ENCODE measurements at places on chromosomes 1 and 21. TPM values are rescaled to one million over a fixed set of nuclear protein-coding genes. Genes with fewer than 3 reads are reported as not detected.

The DEPDC1 gene
- 20.7 TPM for polyA plus RNA-seq

The NBPF10 gene
- 0.36 TPM for polyA plus RNA-seq

The HTR6 gene
- 0.21 TPM for polyA plus RNA-seq

The OR4F16 gene
- not detected for polyA plus RNA-seq

The CFHR4 gene
- polyA plus RNA-seq: not detected

The F13B gene
- polyA plus RNA-seq: 0.33 TPM

The TMEM79 gene
- polyA plus RNA-seq: 6.3 TPM

The TADA1 gene
- polyA plus RNA-seq: 10.5 TPM

The SMCP gene
- polyA plus RNA-seq: not detected

The FAM151A gene
- polyA plus RNA-seq: not detected

The UTS2 gene
- not detected for polyA plus RNA-seq

DNA sequence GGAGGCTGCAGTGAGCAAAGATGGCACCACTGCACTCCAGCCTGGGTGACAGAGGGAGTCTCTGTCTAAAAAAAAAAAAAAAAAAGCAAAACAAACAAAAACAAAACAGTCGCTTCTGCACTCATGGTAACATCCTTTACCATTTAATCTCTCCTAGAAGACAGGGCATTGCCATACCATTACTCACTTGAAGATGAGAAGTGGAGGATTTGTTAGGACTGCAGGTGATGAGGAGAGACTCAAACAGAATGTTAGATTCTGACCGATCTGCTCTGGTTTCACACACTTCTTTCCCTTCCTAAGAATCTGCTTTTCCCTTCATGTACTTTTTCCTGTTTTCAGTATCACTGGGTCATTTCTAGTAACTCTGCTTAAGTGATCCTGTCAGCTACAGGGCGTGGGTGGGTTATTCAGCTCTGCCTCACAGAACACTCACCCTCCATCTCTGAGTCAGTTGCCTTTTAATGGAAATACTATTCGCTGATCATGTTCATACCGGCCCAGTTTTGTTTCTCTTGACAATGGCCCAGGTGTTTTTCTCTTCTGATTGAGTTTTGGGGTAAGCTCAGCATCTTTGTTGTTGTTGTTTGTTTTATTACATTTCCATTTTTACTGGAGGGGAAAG, 148.0 kb upstream of the ERG start:
- DNase-seq: no peak

GRCh38 chr1:41481109-41481775, 3.2 kb downstream of the EDN2 start:
- DNase-seq: no peak

DNA sequence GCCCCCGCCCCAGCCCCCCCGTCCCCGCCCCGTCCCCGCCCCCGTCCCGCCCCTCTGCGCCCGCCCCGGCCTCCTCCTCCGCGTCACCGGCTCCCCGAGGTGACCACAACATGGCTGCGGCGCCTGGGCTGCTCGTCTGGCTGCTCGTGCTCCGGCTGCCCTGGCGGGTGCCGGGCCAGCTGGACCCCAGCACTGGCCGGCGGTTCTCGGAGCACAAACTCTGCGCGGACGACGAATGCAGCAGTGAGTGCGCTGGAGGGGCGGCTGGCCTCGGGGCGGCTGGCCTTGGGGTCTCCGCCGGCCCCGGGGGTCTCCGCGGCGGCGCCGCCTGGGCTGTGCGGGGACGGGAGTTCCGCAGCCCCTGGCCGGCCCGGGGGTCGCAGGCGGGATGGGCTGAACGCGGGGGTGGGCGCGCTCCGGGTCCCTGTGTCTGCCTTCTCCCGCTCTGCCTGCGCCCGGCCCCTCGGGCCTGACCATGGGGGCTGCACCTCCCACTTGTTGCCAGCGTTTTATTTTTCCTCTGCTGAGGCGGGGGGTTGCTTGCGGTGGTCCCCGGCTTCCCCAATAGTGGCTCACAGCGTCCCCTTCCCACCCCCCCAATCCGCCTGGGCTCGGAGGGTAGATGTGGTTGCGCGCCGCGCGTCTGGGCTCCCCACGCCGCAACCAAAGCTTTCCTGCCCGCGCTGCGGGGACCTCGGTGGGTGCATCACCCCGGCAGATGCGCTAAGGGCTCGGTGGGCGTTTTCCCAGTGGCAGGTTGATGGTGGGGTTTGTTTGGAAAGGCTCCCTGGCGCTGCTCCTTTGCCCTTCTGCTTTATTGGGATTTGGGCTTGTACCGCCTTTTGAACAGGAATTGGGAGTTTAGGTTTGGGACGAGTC, at the start of gene MIA3:
MIA3 (plus strand) TSS at position 97 of the 879 bp plus-strand sequence; CDS start at position 111, 14 bp downstream.
- peak; percentile 74 for DNase-seq

DNA sequence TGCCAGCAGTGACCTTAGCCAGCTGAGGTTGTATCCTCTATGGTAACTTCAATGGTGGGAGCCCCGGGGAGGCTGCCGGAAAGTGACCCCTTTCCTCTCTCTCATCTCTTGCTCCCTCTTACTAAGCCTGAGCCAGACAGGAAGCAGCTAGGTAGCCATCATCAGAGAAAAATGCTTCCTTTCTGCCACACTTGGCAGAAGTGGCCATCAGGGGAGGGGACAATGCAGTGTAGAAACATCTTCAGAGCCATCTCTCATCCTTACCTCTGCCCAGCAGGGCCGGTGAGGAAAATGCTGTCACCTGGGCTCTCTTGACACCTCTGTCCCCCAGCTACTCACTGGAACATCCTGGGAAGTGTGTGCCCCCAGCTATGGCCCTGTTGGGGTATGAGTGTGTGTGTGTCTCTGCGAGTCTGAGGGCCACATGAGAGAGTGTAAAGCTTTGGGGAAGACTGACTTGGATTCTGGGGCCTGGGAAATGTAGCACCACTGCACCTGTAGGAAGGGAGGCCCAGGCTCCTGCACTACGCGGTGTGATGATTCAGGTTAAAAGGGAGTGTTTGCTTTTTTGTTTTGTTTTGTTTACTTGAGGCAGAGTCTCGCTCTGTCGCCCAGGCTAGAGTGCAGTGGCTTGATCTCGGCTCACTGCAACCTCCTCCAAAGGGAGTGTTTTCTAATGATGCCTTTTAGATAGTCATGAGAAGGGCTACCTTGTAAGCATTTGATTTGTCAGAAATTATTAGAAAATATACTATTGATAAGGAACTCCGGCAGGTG, 48.7 kb upstream of the CNTN2 start:
- no peak for DNase-seq

DNA sequence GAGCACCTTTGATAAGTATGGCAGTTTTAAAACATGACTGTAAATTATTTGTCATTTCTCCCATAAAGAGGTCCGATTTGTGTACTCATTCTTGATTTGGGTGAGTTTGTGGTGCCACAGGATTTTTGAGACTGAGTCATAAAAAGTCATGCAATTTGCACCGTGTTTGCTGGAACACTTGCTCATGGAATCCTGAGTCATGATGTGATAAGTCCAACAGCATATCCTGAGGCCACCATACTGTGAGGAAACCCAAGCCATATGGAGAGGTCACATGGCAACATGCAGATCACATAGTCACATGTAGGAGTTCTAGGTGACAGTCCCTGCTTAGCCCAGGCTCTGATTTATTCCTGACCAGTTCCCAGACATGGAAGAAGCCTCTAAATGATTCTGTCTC, 40.8 kb upstream of the PRRX1 start:
- no peak for DNase-seq

GRCh38 chr1:53068314-53069099, 6.5 kb downstream of the PODN start:
- no peak for DNase-seq

DNA sequence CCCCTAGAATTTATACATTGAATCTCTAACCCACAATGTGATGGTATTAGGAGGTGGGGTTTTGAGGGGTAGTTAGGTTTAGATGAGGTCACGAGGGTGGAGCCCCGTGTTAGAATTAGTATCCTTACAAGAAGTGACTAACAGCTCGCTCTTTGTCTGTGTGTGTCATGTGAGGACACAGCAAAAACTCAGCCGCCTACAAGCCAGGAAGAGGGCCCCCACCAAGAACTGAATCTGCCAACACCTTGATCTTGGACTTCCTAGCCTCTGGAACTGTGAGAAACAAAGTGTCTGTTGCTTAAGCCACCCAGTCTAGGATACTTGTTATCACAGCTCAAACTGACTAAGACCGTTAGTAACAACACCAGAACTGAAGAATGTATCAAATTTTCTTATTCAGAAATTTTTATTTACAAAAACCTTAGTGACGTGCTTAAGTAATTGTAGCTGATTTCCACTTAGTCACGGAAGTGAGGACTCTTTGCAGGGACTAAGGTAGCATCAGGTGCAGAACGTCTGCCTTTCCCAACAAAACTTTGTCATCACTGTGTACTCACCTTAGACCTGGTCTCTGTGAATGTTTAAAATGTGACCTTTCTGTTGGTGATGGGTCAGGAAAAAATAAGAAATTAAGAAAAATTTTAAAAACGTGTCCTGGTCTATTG, 24.5 kb upstream of the LRRC8C start:
- no peak for DNase-seq

DNA sequence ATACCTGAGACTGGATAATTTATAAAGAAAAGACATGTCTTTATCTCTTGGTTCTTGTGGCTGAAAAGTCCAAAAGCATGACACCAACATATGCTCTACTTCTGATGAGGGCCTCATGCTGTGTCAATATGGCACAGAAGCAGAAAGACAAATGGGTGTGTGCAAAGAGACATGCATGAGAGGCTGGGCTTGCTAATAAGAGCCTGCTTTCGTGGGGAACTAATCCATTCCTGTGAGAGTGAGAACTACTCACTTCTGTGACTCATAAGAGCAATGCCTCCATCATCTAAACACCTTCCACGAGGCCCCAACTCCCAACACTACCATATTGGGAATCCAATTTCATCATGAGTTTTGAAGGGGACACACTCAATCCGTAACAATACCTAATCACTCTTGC, 340.0 kb upstream of the DUSP10 start:
- DNase-seq: no peak

DNA sequence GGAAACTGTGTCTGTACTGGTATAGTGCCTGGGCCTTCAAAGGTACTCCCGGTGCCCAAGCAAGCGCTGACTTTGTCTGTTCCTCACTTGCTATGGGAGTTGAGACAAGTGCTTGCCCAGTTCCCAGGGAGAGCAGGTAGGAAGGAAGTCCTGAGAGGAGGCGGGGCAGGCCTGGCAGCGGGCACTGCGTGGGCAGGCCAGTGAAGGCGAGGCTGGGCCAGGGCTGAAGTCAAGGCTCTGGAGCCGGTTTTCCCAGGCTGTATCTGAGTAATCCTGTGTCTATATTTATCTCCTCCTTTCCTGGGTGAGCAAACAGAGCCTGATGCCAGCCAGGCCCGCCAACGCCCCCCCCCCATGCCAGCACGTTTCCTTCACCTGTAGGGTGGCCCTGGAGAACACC, 15.9 kb upstream of the EDN2 start:
- DNase-seq: peak; percentile 44

DNA sequence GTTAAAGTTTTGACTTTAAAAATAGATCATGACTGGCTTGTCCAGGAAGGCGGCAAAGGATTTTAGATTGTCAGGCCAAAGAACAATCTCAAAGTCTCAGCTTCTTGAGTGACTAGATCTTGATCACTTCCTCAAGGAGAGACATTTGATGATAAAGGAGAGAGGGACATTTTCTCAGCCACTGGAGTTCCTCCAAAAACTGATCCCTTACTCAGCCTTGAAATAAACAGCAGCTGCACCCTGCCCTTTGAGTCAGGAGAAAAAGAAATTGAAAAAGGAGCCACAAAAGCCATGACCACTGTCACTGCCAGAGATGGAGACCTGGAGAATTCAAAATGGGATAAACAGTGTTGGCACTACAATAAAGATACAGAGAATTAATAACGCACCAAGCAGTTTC, 288.4 kb upstream of the PRMT6 start:
- DNase-seq: no peak

GRCh38 chr1:45370575-45370974, 30.3 kb upstream of the MUTYH start:
- no peak for DNase-seq

GRCh38 chr1:3945222-3945621, 45.1 kb upstream of the C1orf174 start:
- no peak for DNase-seq

DNA sequence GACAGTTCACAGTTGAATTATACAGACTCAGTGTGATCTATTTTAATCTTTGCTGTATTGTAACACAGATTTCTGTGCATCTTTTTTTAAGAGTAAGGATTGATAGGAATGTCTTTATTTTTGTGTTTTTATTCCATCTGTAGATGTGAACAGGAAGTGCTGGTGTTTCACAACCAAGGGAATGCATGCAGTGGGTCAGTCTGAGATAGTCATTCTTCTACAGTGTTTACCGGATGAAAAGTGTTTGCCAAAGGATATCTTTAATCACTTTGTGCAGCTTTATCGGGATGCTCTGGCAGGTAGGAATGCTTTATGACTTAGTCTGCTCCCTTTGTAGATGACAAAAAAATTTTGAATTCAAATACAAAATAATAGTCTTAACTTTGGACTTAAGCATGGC, 84.5 kb downstream of the CC2D1B start:
- no peak for DNase-seq

- DNase-seq: no peak
Observed at GRCh38 chr1:171652234-171652822, at the start of gene MYOC. Gene MYOC (minus strand): TSS chr1:171652688. CDS start chr1:171652611, 77 bp downstream.

DNA sequence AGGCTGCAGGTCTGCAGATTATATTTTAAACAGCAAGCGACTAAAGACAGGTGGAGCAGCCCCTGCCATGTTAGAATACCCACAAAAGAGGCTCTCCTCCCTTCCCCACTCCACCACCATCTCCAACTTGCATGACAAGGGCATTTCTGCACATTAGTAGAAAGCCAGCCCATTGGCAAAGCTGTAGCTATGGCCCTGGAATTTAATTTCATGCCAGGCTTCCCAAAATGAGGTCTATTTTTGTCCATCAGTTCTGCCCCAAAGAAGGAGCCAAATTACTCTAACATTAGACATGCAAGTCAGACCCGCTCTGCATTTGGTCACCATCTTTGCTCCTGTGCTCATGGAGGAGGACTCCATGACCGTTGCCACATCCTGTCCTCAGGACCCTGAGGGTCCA, 115.2 kb downstream of the LAMC2 start:
- DNase-seq: no peak

DNA sequence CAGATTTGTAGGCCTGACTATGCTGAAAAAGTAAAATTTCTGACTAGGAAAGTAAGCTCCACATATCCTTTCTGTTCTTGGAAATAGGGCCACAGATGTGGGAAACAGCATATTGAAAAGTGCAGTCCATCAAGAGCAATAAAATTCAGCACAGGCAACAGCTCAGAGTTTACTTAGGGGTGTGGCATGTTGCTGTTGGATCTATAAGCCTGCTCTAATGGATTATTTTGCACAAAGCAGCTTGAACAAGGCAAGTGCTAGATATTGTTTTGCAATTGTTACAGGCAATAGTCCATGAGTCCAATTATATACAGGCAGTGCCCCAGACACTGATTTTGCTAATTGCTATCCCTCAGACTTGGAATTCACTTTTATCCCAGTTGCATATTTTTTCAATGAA, 289.8 kb upstream of the SNX7 start:
- DNase-seq: no peak

DNA sequence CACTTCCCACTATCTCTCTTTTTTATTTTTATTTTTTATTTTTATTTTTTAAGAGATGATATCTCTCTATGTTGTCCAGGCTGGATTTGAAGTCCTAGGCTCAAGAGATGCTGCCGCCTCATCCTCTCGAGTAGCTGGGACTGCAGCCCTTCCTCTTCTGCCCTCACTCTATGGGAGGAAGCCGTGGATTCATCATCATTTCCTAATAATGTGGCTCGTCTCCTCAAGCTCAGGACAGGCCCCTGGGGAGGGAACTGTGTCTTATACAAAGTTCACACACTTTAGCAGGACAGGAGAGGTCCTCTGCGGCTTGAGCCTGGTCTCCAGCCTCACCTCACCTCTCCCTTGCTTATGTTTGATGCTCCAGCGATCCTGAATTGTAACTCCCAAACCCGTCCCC, 16.5 kb upstream of the IFFO2 start:
- no peak for DNase-seq

- DNase-seq: no peak
Observed at GRCh38 chr1:59033761-59034160, 249.9 kb upstream of the JUN start.
